Hematopoietic multipotent progenitor cell treated with erythropoietin and hydrocortisone succinate and interleukin-3 and kit ligand, for 15 days (in vitro differentiated cells): ENCODE measurements at places on chromosomes 2 and 18.

- DNase-seq = no peak
Observed at GRCh38 chr2:130756874-130757668, 1.7 kb downstream of the AMER3 start.

DNA sequence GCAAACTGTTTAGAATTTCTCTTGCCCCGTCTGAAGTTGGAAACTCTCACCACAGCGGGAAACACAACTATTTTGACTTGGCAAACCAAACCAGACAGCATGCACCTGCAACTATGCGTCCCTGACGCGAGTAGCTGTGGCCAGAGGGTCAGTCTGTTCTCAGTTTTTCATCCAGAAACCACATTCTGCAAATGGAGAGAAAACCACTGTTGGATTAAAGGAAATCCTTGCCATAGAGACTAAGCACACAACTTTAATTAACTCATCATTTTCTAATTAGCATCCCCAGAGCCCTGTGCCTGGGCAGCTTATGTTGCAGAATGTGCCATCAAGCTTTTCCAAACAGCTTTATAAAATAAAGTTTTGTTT, 415.7 kb upstream of the TCF4 start:
- no peak for DNase-seq

DNA sequence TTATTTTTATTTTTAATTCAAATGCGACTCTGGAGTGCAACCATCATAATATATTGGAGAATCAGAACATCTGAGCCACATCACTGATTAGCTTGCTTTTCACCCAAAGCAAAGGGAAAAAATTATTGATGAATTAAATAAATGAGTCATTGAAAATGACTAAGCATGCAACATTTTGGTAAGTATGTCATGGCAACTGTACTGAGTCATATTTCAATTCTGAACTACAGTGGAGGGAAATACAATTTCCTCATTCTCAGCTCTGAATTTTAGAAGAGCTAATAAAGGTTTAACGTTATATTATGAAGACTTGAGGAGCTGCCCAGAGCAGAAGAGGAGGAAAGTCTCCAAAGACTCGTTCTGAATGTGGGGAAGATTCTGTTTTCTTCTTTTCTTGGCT, 89.6 kb upstream of the CCDC68 start:
- no peak for DNase-seq

DNA sequence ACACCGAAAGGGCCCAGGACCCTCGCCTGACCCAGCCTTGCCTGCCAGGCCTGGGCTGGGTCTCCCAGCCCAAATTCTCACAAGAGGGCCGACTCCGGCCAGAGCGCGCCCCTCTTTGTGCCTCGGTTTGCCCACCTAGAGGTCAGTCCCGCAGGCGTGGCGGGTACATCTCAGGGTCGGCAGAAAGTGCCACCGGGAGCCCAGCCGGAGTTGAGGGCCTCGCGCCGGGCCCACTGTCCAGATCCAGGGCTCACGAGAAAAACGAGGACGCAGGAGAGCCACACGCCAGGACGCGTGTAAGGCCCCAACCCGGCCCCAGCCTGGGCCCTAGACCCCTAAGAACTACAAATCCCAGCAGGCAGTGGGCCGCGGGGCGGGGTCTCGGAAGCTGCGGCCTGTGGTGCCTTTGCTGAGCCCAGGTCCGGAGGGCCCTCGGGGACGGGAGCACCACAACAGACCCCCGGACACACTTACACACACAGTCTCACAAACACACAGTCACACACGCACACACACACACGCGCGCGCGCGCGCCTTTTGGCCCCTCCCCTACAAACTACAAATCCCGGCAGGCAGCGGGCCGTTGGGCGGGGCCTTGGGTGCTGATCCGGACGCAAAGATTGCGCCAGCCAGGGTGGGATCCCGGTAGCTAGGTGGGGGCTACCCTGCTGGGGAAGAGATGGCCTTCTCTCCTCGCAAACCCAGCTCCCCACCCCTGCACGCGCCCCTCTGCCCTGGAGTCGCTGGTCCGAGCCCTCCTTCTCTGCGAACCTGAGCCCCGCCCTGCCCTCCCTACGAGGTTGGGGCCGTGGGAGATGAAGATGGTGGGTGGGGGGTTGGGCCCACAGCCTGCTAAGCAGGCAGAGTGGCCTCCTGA, at the start of gene SH2D6:
SH2D6 (plus strand) TSS at position 583 of the 877 bp plus-strand sequence. CDS start 10,752 bp downstream, outside the sequence.
- DNase-seq = peak; percentile 84

GRCh38 chr18:67135981-67136380, 380.5 kb downstream of the DSEL start:
- no peak for DNase-seq

- DNase-seq = no peak
Observed at GRCh38 chr18:54162431-54162830, 62.0 kb downstream of the MBD2 start.
